ENCODE measurements at places on chromosomes 16 and 17.

- no peak for DNase-seq
Measured at GRCh38 chr16:49684696-49685095, 171.2 kb downstream of the ZNF423 start.

GRCh38 chr17:8068736-8069586 lies 18.6 kb downstream of the ALOX12B start:
- no peak for DNase-seq

DNA sequence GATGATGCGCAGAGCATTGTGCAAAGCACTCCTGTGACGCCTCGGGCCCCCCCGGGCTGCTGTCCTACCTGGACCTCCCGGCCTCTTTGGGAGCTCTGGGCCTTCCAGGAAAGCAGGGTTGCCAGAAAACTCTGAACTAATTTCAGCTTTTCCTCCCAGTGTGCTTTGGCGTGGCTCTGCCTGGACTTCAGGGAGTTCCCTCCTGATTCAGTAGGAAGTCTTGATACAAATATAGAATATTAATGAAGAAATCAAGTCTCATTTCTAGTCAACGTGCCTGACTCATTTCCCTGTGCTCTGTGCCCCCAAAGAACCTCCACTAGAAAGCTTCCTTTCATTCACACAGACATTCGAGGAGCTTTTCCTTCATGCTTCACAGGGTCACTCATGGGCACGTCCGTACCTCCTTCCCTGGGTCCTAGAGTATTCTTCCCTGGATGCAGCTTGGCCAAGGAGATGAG lies 84.0 kb upstream of the NOL11 start:
- no peak for DNase-seq

GRCh38 chr17:68853439-68853838 lies 101.8 kb downstream of the ABCA8 start:
- no peak for DNase-seq

DNA sequence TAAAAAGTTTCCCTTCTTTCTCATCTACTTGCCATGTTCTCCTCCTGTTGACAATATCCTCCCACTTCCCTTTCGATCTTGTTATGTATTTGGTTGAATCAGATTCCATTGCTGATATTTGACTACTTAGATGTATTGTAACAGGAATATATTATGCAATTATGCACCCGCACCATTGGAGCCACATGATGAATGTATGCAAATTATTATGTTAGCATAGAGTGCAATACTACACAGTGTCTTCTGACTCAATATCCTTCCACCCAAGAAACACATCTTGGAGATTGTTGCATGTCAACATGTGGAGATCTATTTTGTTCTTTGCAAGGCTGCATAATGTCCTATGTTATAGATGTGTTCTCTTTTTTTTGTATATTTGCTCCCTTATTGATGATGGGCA lies 219.2 kb upstream of the RBFOX1 start:
- no peak for DNase-seq

GRCh38 chr17:80604670-80605010 lies 60.0 kb downstream of the RPTOR start:
- DNase-seq, result no peak

GRCh38 chr17:16938496-16939207 lies 33.3 kb downstream of the TNFRSF13B start:
- no peak for DNase-seq

GRCh38 chr17:14779241-14779640 lies 478.4 kb downstream of the HS3ST3B1 start:
- DNase-seq, result no peak

DNA sequence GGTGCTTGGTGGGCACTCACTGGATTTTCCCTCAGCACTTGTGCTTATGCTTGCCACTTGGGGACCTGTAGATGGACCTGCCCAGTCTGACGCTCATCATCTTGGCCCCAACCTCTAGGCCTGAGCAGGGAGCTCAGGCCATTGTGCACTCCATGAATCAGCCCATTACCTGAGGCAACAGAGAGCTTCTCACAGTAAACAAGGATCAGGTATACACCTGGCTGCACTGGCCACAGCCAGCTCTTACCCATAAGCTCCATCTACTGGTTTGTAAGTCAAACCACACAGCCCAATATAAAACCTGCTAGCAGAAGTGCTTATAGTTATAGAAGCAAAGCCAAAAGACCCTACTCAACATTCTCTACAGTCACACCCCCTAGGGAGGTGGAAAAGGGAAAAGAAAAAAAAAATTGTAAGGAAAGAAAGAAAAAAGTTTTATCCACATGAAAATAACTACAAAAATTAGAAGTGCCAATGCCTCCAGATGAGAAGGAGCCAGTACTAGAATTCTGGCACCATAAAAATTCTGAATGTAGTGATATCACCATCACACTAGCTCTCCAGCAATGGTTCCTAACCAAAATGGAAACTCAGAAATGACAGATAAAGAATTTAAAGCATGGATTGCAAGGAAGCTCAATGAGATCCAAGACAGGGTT lies 87.8 kb upstream of the CDH5 start:
- DNase-seq, result no peak

GRCh38 chr16:87390641-87391323 lies 1.4 kb upstream of the MAP1LC3B start:
- no peak for DNase-seq

DNA sequence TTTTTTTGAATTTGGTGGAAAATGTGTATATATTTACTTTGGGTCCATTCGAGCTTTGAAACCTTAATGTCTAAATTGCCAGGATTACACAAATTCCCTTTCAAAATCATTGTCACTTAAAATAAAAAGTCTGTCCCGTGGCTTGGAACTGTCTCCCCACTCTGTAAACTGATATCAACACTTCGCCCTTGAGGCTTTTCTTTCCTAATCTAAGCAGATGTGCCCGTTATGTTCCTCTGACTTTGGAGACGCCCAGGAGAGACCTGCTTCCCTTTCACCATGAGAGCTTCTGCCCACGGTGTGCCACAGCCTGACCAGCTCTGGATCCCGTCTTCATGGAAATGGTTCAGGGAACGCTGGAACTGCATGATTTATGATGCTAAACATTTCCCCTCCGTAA lies 151.3 kb downstream of the C16orf95 start:
- no peak for DNase-seq

DNA sequence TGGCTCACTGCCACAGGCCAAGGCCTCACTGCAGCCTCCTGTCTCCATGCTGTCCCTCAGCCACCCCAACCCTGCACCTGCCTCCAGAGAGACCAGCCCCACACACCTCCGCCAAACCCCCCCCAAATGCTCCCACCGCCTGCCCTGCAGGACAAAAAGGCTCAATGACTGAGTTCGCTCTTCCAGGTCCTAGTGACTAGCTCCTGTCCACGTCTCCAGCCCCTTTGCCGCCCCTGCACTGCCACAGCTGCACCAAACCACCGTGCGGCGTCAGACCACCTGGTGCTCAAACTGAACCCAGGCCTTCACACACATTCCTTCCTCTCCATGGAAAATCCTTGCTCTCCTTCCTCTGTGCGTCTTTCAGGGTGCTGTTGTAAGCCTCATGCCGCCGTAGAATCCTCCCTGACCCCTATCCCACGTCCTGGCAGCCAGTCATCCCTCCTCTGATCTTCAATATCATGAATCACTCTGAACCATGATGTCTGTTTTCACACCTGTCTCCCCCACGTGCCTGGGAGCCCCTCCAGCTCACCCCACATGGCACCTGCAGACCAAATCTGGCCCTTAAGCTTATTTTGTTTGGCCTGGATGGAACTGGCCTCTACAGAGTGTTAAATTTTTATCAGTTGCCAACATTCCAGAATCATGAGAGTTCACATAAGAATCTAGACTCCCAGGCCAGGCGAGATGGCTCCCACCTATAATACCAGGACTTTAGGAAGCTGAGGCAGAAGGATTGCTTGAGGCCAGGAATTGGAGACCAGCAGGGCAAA lies 4.3 kb upstream of the GSG1L start:
- no peak for DNase-seq

GRCh38 chr16:57377080-57377841 lies 5.0 kb downstream of the CX3CL1 start:
- peak; percentile 17 for DNase-seq

- peak; percentile 16 for DNase-seq
Measured at GRCh38 chr16:166375-167121, 770 bp downstream of the HBM start.

DNA sequence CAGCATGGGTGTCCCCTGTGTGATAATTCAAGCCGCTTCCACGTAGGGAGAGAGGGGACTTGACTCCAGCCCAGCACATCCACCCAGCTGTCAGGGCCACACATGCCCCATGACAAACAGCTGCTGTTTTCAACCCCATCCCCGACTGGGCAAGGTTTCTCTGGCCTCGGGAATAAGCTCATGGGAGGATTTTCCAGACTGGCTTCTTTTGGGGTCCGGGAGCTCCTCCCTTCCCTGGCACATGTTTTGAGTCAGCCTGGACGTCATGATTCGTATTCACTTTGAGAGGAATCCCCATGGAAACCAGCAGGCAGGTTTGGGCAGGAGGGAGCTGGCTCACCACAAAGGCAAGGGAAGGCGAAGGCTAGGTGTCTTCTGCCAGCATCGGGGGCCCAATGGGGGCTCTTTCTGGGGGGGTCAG lies 156.4 kb downstream of the CMIP start:
- DNase-seq, result no peak

GRCh38 chr16:2482249-2482648 lies 7.3 kb downstream of the TBC1D24 start:
- DNase-seq, result no peak

- DNase-seq, result no peak
Measured at GRCh38 chr17:48970224-48970623, 1.8 kb upstream of the GIP start.

- no peak for DNase-seq
Measured at GRCh38 chr17:68775318-68775717, 174.2 kb upstream of the FAM20A start.

DNA sequence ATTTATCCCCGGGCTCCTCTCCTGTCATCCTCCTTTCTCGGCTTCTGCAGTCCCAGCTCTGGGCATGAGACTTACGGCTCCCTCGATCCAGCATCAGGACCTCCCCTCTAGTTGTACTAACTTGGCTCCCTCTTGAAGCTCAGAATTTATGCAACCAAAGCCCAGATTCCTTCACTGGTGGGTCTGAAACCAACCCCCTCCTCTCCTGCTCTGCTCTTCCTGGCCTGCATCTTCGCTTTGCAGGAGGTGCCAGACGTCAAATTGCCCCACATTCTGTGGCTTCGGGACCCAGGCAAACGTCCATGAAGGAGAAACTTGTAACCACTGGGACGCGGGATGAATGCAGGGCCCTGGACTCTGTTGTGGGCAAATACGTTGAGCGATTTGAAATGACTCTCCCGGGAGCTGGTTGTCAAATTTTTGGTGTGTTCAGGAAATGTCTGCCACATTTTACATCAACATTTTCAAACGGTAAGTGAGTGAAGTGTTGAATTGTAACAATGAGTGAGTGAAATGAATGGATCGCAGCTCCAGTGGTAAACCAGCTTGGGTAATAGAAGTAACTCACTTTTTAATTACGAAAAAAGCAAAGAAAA lies 29.3 kb upstream of the ELAC2 start:
- DNase-seq, result no peak

DNA sequence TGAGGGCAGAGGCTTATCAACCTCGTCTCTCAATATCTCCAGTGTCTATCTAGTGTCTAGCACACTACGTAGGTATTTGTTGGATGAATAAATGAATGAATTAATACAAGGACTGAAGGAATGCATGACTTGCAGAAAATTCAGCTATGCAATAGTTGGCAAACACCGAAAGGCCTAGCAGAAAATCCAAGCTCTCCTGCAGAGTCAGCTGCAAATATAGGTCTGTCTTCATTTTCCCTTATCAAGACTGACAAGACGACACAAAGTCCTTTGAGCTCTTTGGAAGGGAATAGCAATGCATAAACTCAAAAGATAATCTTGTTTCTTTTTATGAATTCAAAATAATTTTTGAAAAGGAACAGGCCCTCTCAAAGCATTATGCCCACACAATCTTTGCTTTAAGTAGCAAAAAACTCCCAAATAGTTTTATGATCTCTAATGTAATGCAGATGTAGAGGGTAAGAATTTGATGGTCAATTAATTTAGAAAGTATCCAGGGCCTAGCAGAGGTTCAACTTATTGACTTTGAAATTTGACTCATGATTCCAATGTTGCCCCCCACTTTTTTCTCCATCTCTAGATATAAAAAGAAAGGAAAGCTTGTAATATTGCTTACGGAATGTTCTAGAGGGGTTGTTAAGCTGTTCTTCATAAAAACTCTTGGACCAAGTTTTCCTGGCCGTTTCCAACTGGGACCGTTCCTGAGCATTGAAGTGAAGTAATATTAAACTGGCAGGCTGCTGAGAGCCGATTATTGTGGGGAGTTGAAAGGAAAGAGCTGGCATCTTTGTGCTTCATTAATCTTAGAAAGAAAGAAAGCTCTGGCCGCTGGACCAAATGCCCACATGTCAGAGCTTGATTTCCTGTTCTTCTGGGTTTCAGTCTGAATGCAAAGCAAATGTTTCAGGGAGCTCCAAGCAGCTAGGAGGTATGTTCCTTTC lies 227.3 kb downstream of the HS3ST3A1 start:
- no peak for DNase-seq

DNA sequence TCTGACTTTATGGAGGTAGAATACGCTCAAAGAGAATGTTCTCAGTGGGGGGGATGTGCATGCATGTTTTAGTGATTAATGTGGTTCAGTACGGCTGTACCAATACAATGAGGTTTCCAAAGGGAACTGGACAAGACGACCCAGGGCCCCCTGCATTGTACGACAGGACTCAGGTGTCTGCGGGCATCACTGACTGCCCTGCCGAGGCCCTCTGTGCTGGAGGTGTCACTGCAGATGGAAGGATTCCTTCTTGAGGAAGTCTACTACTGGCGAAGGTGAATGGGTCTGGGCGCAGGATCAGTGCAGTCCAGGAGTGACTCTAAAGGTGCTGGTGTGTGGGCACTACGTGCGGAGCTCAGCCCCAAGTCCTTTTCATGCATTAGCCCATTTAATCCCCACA lies 3.5 kb upstream of the LGALS9 start:
- DNase-seq, result no peak

GRCh38 chr17:67679721-67680120 lies 38.0 kb upstream of the NOL11 start:
- no peak for DNase-seq

GRCh38 chr17:81813861-81814683 lies 10.1 kb downstream of the GCGR start:
- no peak for DNase-seq

- DNase-seq, result no peak
Measured at GRCh38 chr17:29197516-29198272, 17.5 kb upstream of the MYO18A start.

DNA sequence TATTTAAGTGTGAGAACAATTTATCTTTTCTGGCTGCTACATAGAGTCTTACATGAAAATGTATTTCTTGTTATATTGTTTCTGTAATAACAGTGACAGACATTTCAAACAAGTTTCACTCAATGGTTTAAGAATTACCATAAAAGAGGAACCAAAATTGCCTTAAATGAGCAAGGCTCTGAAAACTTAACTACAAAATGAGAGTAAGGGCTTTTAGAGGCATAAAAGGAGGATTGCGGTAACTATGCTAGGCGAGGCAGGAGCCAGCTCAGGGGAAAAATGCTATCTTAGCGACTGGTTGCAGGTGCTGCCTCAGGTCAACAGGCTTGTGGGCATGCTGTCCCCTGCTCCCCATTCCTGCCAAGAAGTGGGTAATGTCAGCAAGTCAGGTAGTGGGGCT lies 81.7 kb upstream of the MSI2 start:
- DNase-seq, result no peak

- DNase-seq, result no peak
Measured at GRCh38 chr16:56238188-56238587, 46.9 kb downstream of the GNAO1 start.
